Lung microvascular endothelial cell (primary cell): ENCODE measurements at places on chromosomes 5 and 9.

DNA sequence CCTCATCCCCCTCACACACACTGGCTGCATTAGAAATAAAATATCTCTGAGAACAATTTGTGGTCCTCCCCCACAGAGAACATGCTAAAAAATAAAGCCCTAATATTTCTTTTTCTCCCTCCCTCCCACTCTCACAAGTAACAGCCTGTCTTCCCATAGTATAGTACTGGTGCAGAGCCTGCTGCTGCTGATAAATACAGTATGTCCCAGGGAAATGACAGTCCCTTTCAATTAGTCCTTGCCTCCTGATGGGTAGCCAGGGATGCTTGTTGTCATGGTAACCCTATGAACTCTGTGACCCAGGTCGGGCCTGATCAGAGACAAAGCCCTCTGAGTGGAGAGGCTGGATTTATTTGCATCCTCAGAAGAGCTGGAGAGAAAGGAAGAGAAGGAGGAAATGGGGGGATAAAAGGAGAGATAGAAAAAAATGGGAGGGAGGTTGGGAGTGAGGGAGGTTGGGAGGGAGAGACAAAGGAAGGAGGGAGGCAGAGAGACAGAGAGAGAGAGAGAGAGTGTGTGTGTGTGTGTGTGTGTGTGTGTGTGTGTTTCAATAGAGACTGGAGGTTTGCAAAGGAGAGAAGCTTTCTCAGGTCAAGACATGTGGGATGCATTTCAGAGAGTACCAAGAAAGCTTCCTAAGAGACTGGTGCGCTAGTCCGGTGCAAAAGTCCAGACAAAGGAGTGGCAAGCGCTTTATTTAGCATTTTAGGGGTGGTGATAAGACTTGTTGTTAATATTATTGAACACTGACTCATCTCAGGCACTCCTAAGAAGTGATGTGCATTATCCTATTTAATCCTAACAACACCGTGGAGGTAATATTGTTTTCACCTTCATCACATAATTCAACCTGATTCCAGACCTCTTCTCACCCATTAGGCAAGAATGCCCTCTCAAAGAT lies 260.8 kb downstream of the FAM114A2 start:
- no peak for DNase-seq

DNA sequence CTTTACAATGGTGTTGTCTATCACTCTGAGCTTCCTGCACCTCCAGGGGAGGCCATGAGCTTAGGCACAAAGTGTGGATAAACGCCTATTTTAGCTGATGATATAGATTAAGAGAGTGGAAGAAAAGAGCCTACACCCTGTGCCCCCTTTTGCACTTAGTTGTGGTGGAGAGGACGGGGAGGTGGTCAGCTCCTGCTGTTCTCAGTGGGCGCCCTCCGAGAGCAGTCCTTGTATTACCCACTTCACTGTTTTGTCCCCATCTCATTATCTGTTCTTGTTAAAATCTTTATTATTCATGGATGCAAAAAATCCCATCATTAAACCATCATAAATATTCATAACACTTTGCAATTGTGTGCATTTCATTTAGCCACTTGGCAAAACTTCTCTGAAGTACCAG lies 303.3 kb downstream of the EFNA5 start:
- no peak for DNase-seq

GRCh38 chr9:134800791-134801339 lies 79.7 kb upstream of the FCN2 start:
- DNase-seq, result no peak

DNA sequence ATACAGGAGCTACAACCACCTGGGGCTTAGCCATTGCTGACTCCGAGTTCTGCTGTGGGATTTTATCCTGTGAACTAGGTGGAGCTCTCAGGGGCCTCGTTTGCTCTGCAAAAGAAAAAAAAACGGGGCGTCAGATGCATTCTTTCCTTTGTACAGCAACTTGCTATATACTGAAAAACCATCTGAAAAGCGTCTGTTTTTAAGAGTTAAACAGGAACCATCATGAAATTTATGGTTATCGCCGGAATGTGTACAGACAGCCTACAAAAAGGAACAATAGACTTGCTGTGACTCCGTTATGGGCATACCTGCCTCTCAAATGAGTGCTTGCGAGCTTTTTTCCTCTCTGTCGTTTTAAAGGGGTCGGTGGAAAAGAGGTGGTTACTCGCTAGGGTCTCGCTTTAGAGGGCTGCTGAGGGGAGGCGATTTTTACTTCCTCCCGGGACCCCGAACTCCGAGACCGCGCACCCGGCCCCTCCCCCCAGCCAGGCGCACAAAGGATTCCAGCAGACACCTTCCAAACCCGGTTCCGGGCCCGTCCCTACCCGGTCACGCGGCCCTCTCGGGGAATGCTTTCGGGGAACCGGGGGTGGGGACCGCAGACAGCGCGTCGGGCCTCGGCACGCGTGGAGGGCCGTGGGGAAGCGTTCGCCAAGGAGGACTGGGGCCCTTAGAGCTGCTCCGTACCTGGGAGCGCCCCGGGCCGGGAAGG lies 826 bp downstream of the PAIP1 start:
- peak; percentile 57 for DNase-seq

DNA sequence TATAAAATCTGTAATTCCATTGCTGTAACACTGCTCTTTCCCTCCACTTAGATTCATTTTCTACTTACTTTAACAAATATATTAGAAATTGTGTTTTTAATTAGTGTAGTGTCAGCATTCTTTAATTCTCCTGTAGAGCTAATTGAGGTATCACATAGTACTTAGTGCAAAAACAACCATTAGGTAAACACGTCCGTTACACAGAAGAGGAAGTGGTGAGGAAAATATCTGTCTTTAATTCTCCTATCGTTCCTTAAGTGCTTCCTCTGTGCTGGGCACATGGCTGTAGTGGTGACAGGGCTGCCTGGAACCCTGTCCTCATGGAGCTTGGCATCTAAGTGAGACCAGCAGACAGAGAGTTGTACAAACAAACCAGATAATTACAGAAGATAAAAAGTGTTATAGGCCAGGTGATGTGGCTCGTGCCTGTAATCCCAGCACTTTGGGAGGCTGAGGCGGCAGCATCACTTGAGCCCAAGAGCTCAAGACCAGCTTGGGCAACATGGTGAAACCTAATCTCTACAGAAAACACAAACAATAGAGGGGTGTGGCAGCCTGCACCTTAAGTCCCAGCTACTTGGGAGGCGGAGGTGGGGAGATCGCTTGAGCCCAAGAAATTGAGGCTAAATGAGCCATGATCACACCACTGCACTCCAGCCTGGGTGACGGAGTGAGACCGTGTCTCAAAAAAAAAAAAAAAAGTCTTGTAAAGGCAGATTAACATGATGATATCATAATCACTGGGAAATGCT lies 36.4 kb downstream of the PARP8 start:
- DNase-seq, result no peak

GRCh38 chr9:124859803-124860581 lies 1.8 kb downstream of the RPL35 start:
- no peak for DNase-seq

DNA sequence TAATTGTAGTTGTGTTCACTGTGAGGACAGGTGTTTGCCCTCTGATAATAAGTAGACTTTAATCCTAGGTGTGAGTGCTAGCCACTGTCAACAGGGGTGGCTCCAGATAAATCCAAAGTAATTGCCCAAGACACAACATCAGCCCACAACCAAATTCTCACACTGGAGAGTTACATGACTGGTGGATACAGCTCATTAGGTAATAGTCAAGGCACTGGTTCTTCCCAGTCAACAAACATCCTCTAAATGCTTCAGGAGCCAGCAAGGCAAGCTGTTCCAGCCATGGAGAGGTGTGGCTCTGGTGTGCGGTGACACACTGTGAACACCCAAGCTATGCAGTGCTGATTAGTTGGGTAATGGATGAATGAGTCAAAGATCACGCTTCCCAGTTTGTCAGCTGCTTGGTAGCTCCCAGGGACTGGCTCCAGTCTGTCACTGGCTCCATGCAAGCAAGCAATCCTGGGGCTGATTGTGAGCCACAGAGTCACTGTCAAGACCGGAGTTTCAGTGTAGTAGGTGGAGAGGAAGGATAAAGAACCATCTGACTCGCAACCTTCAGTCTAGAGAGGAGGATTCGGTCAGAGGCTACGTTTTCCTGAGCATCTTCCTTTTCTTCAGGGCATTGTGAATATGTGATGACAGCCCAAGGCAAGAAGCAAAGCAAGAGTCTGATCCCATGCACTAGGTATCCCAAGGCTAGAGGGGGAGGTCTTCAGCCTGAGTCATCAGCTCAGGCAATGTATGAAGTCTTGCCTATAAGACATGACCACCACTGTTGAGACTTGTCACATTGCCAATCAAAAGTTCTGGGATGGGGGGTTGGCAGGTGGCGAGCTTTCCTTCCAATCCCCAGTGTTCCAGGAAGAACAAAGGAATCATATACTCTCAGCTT lies 63.1 kb downstream of the UGCG start:
- peak; percentile 22 for DNase-seq

DNA sequence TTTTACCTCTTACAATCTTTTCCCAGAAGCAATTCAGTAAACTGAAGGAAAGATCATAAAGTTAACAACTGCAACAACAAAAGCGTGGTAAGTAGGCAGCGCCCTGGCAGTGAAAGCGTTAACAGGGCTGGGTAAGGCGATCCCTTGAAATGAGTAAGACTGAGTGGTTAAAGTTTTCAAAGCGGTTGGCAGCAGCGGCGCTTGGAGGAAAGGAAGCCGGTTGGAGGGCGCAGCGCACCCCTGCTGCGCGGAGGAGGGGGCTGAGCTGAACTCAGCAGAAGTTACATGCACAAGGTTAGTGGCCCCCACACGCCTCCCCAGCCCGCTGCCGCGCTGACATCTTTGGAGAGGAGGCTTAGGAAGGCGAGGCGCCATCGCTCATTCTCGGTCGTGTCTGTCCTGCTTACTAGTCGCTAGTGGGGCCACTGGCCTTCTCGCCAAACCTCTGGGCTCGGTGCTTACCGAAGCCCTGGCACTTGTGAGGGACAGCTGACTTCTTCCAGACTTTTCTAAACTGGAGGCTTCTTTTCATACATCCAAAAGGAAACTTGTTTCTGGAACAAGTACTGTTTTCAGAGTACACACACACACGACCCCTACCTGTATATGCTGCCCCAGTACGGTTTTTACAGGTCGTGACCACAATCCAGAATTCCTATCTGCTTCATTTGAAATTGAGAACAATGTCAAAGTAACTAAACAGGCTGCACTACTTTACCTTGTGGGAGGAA lies at the start of gene SH3RF2:
SH3RF2 (plus strand) TSS at position 178 of the 731 bp plus-strand sequence. CDS start 1,351 bp downstream, outside the sequence.
- DNase-seq, result peak; percentile 5

DNA sequence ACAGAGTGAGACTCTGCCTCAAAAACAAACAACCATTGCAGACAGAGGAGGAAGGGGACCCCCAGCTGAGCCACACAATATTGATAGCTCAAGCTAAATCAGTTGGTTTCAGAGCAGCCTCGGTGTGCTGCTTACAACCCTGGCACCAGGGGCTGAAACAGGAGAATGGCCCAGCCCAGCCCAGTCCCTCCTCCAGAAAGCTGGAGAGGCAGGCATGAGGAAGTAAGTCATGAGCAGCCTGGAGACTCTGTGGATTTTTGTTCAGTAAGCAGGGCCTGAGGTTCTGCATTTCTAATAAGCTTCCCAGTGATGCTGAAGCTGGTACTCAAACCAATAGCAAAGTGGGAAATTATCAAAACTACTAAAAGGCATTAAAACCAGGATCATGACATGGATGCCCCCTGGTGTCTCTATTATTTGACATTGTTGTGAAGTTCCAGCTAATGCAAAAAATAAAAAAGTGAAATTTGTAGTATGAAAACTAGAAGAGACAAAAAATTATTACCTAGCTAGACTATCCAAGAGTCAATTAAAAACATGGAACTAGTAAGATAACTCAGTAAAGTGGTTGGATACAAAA lies 14.2 kb downstream of the PRRT1B start:
- DNase-seq, result no peak

DNA sequence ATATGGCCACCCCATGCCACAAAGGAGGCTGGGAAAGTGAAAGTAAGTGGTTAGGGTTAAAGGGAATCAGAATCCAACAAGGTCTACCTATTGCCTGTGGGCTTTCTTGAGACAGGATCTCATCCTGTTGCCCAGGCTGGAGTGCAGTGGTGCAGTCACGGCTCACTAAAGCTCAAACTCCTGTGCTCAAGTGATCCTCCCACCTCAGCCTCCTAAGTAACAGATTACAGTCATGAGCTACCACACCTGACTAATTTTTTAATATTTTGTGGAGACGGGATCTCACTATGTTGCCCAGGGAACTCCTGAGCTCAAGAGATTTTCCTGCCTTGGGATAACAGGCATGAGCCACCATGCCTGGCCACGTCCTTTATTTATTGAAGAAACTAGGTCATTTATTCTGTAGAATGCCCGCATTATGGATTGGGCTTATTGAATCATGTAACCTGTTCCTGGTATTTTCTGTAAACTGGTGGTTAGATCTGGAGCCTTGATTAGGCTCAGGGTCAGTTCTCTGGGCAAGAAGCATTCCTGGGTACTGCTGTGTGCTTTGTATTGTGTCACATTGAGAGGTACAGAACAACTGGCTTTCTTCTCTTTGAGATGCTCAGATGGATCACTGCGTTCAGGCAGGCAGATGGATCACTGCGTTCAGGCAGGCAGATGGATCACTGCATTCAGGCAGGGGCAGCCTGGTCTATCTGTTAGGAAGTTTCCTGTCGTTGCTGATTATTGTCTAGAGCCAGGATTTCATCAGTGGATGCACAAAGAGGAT lies 41.6 kb downstream of the ERGIC1 start:
- DNase-seq, result no peak

DNA sequence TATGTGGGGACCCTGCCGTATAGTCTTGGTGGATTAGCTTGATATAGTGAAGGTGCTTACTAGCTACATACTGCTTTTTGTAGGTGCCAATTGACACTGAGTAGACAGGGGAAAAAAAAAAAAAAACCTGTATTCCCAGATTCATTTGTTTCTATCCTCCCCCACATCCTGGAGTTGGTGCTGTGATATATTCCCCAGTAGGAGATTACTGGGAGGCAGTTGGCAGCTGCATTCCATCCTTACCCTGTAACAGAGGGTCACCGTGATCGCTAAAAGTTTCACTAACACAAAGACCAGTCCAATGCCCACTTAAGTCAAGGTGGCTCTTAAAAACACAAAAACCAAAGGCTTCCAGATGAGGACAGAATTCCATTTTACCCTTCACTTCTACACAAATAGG lies 27.4 kb upstream of the TOMM5 start:
- no peak for DNase-seq
